NT2/D1 (cell line): ENCODE measurements at places on chromosomes 16 and 17.
A peak's percentile ranks its signal among the peaks of the same experiment; 100 is the strongest.

DNA sequence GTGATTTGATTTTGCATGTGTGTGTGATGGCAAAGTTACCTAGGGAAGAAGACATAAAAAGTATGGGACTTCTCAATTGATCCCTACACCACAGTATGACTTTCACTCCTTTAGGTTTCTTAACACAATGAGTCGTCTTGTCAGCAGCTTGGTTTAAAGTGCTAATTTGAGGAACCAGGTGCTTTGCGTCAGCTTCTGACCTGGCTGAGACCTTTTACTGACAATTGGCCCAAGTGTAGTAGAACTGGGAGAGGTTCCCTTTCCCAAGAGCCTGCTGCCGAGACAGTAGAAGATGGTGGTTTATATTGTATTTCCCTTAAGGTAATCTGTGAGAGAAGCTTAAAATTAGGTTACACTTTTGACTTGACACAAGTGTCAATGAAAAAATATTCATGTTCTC, 54.9 kb downstream of the LDHD start:
- no peak for DNase-seq

- no peak for DNase-seq
Observed at GRCh38 chr16:85453194-85453678, 159.9 kb upstream of the GSE1 start.

GRCh38 chr16:361872-362701, 8.3 kb downstream of the MRPL28 start:
- no peak for DNase-seq

DNA sequence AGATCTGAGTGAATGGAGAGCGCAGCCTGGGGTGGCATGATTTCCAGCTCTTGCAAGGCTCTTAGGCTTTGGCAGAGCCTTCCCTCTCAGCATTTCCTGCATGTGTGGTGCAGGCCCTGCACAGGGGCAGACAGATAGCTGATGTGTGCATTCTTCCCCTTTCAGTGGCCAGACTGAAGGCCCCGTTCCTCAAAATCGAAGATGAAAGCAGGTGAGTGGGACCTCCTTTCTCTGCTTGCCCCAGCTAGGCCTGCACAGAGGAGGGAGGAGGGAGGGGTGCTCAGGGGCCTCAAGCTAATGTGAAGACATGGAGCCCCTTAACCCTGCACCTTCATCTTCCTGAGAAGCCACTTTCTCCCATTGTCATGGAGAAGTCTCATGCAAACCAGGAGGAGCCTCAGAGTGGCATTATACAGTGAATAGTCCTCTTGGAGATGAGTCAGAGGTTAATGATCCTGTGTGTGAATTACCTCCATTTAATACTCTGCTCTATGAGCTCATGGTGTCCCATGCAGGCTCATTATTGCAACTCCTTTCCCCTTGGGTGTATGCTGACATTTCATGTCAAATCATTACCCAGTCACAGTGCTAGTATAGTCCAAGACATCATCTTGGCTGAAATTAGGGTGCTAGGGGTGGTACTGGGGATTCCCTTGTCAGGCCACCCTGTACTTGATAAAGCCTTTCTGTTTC, 20.4 kb upstream of the ADAM11 start:
- peak; percentile 70 for DNase-seq

GRCh38 chr17:13337864-13338371, 263.8 kb downstream of the HS3ST3A1 start:
- DNase-seq: no peak

DNA sequence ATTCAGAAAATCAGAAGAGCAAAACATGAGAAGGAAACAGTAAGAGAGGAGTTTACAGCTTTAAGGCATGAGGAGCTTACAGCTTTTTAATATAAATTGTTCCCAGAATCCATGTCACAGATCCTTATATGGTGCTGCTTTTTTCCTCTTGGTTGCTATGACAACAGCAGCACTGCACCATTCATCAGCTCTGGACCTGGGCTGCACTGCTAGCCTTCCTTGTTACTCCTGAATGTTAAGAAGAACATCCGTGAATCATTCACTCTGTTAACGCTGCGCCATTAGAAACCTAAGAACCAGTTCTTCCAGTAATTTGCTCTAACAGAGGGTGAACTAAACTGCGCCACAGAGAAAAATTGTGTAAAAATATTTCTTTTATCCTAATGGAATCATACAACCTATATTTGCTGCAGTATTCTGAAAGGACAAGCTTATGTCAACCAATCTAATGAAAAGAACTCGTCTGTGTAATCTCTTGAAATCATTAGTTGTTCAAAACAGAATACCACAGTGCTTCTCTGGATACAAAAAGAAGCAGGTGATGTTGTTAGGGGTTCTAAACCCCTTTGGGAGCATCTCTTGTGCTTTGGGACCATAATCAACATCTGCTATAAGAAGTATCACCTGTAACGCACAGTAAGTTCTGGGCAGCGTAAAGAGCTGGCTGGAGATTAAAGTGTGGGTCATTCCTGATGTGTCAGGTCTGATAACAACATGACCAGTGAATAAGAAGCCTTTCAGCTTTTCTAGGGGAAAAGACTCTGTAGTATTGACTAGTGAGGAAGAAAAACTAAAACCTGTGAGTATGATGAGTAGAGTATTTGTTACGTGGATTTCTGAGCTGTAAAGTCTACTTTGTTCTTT, 151.2 kb downstream of the TANC2 start:
- DNase-seq: no peak
